T-cell (primary cell): ENCODE measurements at places on chromosomes 16 and 17.

DNA sequence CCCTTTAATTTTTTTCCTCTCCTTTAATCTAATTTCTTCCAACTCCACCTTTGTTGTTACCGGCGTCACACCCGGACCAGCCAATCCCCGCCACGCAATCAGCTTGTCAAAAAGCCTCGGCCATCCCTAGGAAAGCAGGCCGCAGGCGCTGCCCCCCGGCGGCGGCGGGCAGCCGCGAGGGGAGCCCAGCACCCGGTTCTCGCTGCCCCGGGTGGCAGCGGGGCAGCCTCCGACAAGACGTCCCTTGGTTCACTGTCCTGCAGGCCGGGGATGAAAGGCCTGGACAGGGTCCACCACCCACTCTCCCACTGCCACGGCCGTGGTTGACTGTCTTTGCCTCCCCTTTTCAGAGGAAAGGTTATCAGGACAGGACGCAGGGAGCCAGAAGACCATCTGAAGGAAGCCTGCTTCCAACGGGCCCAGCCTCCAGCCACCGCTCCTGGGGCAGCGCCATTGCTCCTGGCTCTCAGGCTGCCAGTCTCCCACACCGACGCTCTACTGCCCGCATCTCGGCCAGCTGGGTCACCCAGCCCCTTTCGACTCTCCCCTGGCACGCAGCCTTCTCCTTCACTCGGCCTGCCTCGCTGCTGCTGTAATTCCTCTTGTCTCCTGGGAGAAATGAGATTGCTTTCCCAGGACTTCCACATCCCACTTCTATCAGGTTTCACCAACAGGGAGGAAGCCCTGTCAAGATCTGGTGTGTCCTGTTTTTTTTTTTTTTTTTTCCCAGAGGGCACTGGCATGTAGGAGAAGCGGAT lies 2.8 kb upstream of the UBTF start:
- no peak for DNase-seq

DNA sequence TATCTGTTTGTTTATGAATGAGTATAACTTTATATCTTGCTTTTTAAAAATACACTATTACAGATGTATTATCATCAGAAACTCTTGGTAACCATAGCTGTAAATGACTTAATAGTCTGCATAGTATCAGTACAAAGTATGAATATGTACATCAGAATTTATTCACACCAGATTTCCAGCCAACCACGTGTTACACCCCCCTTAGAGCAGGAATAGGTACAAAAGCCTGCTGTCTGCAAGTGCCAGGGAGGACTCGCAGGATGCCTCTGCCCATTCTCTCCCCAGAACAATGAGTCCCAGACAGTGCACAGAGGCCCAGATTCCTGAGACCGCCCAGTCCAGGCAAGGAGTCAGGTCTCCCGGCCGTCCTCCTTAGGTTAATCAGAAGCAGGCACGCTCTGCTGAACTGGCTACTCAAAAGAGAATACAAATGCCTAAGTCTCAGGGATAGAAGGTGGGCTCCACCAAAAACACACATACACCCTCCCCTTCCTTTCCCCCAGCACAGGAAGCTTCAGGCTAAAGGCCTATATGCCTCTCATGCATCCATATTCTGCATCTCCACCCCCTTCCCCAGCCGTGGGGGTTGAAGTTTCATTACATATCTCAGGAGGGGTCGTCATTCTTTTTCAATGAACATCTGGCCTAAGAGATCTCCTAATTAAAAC lies 159.1 kb upstream of the CDH11 start:
- DNase-seq: no peak

DNA sequence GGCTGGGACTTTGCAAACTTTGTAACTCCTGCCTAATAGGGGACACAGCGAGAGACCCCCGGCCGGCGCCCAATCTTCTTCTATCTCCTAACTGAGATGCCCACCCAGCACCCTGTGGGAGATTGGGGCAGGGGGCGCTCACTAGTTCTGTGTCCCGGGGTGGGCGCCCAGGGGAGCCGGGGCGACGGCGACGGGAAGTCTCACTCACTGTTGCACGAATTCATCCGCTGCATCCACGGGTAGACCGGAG lies 3.9 kb upstream of the HOXB5 start:
- DNase-seq: peak; percentile 48

- DNase-seq: no peak
Observed at GRCh38 chr16:53689636-53690035, 14.0 kb downstream of the RPGRIP1L start.

DNA sequence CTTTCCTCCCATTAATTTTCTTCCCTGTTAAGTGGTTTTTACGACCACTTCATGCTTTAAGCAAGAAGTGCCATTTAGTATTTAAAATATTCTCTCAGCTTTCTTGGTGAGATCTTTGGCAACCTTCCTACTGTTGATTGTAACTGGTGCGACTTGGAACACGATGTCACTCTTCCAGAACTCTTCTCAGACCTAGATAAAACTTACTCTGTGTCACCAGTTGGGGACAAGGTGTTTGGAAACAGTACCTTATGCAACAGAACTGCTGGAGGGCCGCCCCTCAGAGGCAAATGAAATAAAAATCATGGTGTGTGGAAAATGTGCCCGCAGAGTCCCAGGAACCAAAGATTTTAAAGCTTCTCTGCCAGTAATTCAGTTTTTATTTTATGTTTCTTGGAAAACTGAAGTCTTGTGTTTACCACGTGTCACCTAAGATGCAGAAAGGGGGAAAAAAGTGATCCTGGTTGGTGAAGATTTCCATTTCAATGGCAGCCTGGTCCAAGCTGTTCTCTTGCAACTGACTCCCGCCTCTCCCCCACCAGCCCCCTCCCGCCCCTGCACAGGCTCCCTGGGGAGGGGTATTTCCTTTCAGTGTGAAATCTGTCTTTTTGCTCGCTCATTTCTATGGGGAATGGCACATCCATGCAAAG lies 7.2 kb upstream of the HSD11B2 start:
- no peak for DNase-seq

- no peak for DNase-seq
Observed at GRCh38 chr16:30009990-30010843, 610 bp downstream of the DOC2A start.

DNA sequence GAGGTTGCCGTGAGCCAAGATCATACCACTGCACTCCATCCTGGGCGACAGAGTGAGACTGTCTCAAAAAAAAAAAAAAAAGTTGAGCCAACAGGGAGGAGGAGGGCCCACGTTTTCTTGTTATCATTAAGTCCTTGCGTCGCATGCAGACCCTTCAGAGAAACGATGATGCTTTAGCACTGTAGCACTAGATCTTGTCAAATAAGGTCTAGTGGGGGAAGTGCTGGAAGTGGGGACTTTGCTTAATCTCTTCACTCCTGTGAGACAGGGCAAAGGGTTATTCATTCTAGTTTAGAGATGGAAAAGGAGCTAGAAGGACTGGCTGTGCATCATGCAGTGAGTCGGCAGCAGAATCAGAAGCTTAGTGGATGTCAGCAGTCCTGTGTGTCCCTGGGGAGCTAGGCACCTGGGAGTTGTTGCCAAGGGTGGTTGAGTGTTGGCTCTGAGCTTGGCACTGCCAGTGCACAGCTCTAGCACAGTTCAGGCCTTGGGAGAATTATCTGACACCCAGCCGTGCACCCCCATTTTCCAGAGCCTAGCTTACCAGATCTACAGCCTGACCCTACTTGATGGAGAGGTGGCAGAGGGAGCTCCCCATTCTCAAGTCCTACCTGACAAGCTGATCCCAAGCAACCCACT lies 33.4 kb upstream of the TBX2 start:
- DNase-seq: no peak

GRCh38 chr16:89919535-89920406 lies 1.1 kb downstream of the MC1R start:
- no peak for DNase-seq
